Bone marrow (tissue), 2 donors: ENCODE measurements at places on chromosomes 2 and 18.

GRCh38 chr2:69836316-69836715 lies 6.9 kb downstream of the GMCL1 start:
- no peak for DNase-seq

DNA sequence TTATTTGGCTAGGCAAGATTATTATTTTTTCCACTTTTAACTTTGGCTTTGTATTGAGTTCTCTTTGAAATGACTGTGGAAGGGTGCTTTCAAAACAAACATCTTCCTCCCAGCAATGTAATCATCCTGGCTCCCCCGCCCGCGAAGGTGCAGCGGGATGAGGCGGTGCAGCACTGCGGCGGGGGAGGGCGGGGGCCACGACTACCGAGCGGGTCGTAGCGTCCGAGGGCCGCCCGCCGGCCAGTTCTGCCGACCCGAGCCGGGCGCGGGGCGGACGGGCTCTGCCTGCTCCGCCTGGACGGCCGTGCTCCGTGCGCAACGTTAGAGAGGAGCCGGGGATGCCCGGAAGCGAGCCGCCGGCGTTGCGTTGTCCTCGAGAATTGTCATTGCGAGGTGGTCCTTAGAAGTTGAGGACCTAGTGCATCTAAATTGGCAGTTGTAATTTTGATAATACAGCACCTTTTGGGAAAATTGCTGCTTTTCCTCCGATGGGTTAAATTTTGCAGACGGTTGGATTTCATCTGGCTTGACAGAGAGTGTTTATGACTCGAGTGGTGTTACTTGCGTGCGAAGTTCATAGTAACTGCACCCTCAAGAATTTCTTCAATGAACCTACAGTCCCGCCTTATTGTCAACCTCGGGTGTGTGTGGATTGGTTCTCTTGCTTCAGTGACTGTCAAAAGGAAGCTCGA lies 1.1 kb downstream of the EPC2 start:
- DNase-seq = peak; percentile 91

- no peak for DNase-seq
Measured at GRCh38 chr2:57698935-57699449, 347.6 kb upstream of the VRK2 start.

GRCh38 chr18:66603941-66604627 lies at the start of gene CDH19:
CDH19 (minus strand) TSS chr18:66604090; CDS start chr18:66572204, 31,886 bp downstream.
- no peak for DNase-seq

GRCh38 chr2:222878877-222879603 lies 18.2 kb downstream of the ACSL3 start:
- DNase-seq = no peak

- DNase-seq = no peak
Measured at GRCh38 chr2:231053846-231054245, 2.8 kb upstream of the PSMD1 start.

DNA sequence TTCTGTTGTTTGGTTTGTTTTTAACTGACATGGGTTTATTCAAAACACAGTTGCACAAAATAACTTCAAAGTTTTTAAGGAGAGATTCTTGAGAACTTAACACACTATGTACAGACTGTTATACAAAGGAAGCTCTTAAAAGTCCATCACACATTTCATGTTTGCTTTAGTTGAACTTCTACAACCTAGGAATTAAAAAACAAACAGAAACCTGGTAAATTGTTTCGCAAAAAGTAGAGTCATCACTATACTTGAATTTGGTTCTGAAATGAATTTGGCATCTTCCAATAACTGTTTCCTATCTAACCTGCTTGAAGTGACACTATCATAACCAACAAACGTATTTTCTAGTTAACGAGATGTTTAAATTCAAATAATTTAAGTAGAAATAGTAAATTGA lies 21.8 kb downstream of the TRIP12 start:
- no peak for DNase-seq
